ENCODE measurements at places on chromosomes 2 and 18. TPM values are rescaled to one million over a fixed set of nuclear protein-coding genes. Genes with fewer than 3 reads are reported as not detected.

CNRIP1 gene
- total RNA-seq: not detected

OTOS gene
- total RNA-seq: not detected

CAPN14 gene
- total RNA-seq: 0.31 TPM

FABP1 gene
- total RNA-seq: not detected

NEU4 gene
- total RNA-seq: not detected

GKN2 gene
- total RNA-seq: not detected

DSC2 gene
- total RNA-seq: not detected

- no peak overlapping the region for H3K27ac ChIP-seq
- no peaks in the 10 kb centered on the region for H3K36me3 ChIP-seq
- H3K27me3 ChIP-seq: no peaks in the 10 kb centered on the region
- DNase-seq: peak; percentile 73
Observed at GRCh38 chr2:231601356-231602229, 8.9 kb downstream of the TEX44 start.

DNA sequence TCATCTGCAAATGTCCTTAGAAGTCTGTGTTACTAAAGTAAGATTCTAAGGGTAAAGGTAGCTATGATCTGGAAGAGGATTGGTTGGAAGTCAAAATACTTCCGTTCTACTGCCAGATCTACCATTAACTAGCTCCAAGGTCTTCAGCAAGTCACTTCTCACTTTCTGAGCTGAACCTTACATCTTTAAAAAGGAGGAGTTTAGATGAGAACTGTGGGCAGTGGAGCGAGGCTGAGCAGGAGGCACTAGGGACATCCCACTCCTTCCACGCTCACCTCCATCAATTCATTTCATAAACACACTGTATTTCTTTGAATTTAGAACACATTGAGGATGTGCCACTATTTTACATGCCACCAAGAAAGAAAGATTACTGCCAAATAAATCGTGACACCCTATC is 143.0 kb downstream of the ABCA12 start:
- H3K36me3 ChIP-seq: no peaks in the 10 kb centered on the region
- no peaks in the 10 kb centered on the region for H3K4me1 ChIP-seq
- no peaks in the 10 kb centered on the region for H3K27me3 ChIP-seq
- no peak for DNase-seq

GRCh38 chr2:196276421-196276820 is 105.0 kb upstream of the STK17B start:
- H3K4me3 ChIP-seq: peak overlapping the region; percentile 37
- H3K27me3 ChIP-seq: no peaks in the 10 kb centered on the region
- no peaks in the 10 kb centered on the region for H3K36me3 ChIP-seq

GRCh38 chr2:139790807-139791752 is 1010.9 kb upstream of the NXPH2 start:
- DNase-seq: no peak
- no peaks in the 10 kb centered on the region for H3K36me3 ChIP-seq
- H3K4me3 ChIP-seq: no peak overlapping the region
- no peaks in the 10 kb centered on the region for H3K4me1 ChIP-seq
- H3K27ac ChIP-seq: no peak overlapping the region

GRCh38 chr2:207115715-207116364 is 49.9 kb downstream of the KLF7 start:
- no peaks in the 10 kb centered on the region for H3K4me1 ChIP-seq
- H3K36me3 ChIP-seq: no peaks in the 10 kb centered on the region
- DNase-seq: no peak
- H3K4me3 ChIP-seq: no peak overlapping the region
- H3K27ac ChIP-seq: no peak overlapping the region

GRCh38 chr2:46763861-46764260 is 151.7 kb downstream of the MCFD2 start:
- H3K4me1 ChIP-seq: no peaks in the 10 kb centered on the region
- H3K27me3 ChIP-seq: no peaks in the 10 kb centered on the region
- H3K36me3 ChIP-seq: no peaks in the 10 kb centered on the region
- no peak overlapping the region for H3K27ac ChIP-seq
- no peak overlapping the region for H3K4me3 ChIP-seq
- no peak for DNase-seq

- H3K4me1 ChIP-seq: no peaks in the 10 kb centered on the region
- H3K4me3 ChIP-seq: no peak overlapping the region
- H3K27me3 ChIP-seq: no peaks in the 10 kb centered on the region
- no peak for DNase-seq
- H3K36me3 ChIP-seq: no peaks in the 10 kb centered on the region
- H3K27ac ChIP-seq: no peak overlapping the region
Observed at GRCh38 chr2:110905217-110905616, 172.8 kb downstream of the ACOXL start.

DNA sequence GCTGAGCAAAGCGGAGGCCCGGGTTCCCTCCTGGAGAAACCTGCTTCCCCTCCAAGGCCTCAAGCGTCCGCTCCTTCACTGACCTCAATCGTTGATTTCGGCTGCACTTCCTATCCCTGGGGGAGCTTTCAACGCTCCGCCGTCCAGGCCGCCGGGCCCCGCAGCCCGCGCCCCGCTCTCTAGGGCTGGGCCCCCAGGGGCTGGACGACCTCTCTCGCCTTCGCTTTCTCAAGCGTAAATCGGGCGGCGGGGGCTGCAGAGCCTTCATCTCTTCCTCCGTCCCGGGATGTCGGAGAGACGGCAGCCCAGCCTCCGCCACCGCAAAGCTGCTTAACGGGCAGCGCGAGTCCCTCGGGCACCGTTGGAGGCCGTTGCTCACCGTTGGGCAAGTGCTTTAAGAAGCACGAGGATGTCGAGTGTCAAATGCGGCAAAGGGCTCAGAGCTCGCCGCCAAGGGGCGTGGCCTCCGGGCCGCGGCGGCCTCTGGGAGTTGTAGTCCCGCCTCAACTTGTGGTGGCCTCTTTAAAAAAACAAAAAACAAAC is 8.5 kb downstream of the HES6 start:
- no peaks in the 10 kb centered on the region for H3K36me3 ChIP-seq
- DNase-seq: peak; percentile 76
- peaks cover 10% of the 10 kb centered on the region for H3K4me1 ChIP-seq
- H3K27me3 ChIP-seq: no peaks in the 10 kb centered on the region
- H3K27ac ChIP-seq: no peak overlapping the region

DNA sequence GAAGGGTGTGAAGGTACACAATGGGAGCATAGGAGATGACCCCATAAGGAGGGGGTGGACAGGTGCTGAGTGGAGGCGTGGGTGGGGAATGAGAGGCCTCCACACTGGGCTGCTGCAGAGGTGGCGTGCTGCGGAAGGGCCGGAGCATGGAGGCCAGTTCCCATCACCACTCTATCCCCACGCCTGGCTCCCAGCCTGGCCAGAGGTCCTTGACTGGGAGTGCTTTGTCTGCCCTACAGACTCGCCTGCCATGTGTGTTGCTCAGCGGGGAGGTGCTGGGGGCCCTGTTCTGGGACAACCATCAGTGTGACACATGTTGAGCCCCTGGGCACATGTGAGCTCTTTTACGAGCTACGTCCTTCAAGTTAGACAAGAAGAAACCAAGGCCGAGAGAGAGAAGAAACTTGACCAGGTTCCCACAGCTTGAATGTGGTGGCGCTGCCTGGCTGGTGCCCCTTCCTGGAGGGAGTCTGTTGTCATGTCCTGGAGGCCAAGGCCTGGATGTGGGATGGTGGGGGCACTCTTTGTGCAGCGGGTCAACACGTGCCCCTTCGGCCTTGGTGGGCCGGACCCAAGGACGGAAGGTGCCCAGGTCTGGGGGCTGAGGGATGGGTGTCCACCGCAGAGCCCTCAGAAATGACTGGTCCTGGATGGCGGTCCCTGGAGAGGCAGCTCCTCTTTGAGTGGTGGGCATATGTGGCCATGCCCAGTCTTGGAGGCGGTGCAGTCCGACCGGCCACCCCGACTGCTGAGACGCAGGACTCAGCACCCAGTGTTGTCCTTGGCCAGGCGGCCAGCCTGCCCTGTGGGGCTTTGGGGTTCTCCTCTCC is 1.2 kb upstream of the INPP5D start:
- peak overlapping the region; percentile 80 for H3K27ac ChIP-seq
- peaks cover 4% of the 10 kb centered on the region for H3K36me3 ChIP-seq
- no peaks in the 10 kb centered on the region for H3K27me3 ChIP-seq
